Stimulated activated CD4-positive, alpha-beta T cell treated with anti-CD3 and anti-CD28 coated beads, TNF-alpha, amount 100 ng/mL, for 4 hours (primary cell): ENCODE measurements at places on chromosomes 2 and 18.

DNA sequence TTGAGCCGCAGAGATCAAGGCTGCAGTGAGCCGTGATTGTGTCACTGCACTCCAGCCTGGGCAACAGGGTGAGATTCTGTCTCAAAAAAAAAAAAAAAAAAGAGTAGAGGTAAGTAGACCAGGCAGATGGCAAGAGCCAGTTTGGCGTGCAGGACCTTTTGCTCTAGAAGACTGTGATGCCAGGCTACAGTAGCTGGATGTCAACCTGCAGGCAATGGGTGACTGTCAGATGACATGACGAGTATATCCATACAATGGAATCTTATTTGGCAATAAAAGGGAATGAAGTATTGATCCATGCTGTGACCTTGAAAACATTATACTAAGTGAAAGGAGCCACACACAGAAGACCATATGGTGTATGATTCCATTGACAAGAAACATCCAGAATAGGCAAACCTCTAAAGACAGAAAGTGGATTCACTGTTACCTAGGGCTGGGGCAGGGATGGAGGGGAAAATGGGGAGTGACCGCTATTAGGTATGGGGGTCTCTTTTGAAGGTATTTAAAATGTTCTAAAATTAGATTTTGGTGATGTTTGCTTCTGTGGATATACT, 11.2 kb upstream of the DGUOK start:
- DNase-seq: no peak

DNA sequence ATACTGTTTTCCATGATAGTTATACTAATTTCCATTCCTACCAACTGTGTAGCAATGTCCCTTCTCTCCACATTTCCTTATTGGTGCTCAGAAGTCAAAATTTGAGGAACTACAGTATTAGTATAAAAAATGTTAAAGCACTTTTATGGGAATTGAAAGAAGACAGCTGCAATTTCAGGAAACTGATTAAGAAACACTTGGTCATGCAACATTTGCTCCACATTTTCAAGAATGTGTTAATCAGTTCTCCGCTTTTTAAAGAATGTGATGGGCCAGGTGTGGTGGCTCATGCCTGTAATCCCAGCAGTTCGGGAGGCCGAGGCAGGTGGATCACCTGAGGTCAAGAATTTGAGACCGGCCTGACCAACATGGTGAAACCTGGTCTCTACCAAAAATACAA, 33.6 kb upstream of the MGAT4A start:
- DNase-seq: no peak

DNA sequence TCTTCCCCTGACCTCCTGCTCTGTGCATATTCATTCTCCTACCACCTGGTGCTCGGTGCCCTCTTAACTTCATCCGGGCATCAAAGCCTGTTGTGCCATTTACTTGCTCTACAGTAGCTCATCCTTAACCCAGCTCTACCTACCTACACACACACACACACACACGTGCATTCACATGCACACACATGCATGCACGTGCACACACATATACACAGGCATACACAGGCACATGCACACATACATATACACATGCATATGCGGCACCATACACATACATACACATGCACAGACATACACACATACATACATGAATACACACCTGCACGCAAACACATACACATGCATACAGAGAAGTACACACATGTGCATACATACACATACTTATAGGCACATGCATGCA, 14.5 kb downstream of the MAL start:
- no peak for DNase-seq

DNA sequence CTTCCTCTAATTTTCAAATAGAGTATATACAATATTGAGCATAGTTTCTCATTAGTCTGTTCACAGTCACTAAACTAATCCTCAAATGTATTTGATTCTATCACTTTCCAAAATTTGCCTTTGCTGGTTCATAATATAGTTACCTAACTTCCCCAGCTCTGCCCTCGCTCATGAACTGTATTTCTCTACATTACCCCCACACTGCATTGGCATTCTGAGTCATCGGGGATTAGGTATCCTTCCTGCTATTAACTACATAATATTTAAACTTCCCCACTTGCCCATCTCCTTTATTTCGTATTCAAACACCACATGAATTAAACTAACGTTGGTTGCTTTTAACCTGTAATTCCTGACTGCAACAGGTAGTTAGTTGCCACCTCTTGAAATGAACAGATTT, 14.8 kb upstream of the CLASP1 start:
- no peak for DNase-seq

DNA sequence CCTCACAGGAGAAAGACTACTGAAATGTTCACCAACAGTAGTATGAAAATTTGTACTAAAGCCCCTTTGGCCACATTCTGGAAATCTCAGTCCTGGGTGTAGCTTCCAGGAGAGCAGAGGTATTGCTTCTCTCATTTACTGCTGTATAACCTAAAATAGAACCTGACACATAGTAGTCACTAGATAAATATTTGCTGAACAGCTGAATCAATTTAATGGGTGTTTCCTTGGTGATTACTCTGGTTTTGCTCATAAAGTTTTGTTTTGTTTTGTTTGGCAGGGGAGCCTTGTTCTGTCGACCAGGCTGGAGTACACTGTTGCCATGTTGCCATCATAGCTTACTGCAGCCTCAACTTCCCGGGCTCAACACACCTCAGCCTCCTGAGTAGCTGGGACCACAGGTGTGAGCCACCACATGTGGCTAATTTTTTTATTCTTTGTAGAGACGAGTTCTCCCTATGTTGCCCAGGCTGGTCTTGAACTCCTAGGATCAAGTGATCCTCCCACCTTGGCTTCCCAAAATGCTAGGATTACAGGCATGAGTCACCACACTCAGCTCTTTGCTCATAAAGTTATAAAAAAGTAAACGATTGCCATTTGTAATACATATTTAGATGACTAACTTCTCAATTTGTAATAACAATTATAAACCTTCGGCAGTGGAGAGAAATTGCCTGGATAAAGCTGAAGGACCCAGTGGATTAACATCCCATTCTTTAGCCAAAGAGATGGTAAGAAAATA, 11.5 kb upstream of the PARD3B start:
- no peak for DNase-seq
